ENCODE measurements at places on chromosomes 1 and 21. TPM values are rescaled to one million over a fixed set of nuclear protein-coding genes. Genes with fewer than 3 reads are reported as not detected.

The FCRL4 gene
- not detected for total RNA-seq

The PCAT6 gene
- not detected for total RNA-seq

The CNR2 gene
- not detected for total RNA-seq

The CFAP107 gene
- total RNA-seq: not detected

The RCSD1 gene
- 0.64 TPM for total RNA-seq

The CFAP74 gene
- total RNA-seq: not detected

The CHI3L2 gene
- total RNA-seq: not detected

The CFAP45 gene
- total RNA-seq: 0.32 TPM

The BEND5 gene
- not detected for total RNA-seq

The TMOD4 gene
- total RNA-seq: not detected

The TMEM82 gene
- not detected for total RNA-seq

The S100A7A gene
- total RNA-seq: not detected

The C1orf116 gene
- total RNA-seq: under 0.01 TPM

The S100A16 gene
- total RNA-seq: 159 TPM

The GRIK3 gene
- not detected for total RNA-seq

The AZIN2 gene
- total RNA-seq: 2.6 TPM

The METTL25B gene
- 12.5 TPM for total RNA-seq

The SLC1A7 gene
- under 0.01 TPM for total RNA-seq

The RIPK4 gene
- not detected for total RNA-seq

The SPATA45 gene
- 0.43 TPM for total RNA-seq

The FCRL5 gene
- not detected for total RNA-seq

The ADORA1 gene
- 8.7 TPM for total RNA-seq

The AIRE gene
- total RNA-seq: not detected

All from fibroblast of villous mesenchyme (primary cell).